ENCODE measurements at places on chromosomes 3 and 15.

DNA sequence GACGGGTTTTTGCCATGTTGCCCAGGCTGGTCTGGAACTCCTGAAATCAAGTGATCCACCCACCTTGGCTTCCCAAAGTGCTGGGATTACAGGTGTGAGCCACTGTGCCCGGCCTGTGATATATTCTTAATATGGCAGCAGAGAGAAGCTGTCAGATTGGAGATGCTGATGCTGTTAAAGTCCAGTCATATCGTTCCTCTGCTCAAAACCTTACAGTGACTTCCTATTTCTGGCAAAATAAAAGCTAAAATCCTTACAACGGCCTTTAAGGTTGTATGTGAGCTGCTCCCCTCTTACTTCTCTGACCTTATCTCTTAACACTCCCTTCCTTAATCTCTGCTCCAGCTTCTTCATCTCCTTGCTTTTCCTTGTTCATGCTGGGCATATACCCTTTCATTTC lies 26.6 kb upstream of the MGA start:
- DNase-seq = no peak

GRCh38 chr15:70613271-70613670 lies 150.1 kb downstream of the UACA start:
- DNase-seq = no peak

GRCh38 chr15:87736891-87737389 lies 519.6 kb downstream of the NTRK3 start:
- DNase-seq = no peak

DNA sequence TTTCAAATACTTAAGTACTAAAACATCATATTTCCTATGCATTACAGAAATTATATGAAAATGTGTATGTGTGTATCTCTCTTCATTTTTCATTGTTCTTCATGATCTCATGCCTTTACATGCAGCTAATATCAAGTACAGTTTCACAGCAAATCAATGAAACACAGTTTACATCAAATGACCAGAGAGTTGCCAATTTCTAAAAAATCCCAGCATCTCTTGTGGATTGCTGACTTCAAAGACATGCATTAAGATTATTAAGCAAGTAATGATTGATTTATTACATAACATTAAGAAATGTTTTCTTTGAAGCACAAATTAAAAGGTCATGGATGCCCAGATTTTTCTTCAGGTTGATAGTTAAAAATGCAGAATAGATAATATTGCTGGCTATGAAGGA lies 31.0 kb upstream of the TAFA4 start:
- DNase-seq = no peak

DNA sequence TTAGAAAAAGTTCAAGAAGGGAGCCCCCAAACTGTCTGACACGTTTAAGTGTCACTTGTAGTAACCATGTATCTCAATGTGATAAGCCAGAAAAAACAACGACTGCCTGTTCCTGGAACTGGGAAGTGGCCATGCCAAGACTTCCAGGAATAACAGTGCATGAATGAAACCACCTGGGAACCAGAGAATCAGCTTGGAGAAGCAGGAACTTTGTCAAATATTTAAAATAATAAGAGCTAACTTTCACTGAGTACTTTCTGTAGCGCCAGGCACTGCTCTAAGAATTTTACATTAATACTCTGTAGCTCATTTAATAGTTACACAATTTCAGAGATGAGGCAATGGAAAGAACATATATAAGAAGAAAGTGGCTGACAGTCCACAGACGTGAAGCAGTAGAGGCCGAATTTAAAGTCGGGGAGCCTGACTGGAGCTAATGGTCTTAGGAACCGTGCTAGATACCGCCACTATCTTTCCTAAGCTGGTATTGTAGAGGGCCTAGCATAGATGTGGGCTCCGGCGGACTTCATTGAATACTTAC lies 876 bp downstream of the PLSCR1 start:
- DNase-seq = no peak

Data from HepG2 (cell line).